PC-3 (cell line): ENCODE measurements at places on chromosomes 12 and 14.

DNA sequence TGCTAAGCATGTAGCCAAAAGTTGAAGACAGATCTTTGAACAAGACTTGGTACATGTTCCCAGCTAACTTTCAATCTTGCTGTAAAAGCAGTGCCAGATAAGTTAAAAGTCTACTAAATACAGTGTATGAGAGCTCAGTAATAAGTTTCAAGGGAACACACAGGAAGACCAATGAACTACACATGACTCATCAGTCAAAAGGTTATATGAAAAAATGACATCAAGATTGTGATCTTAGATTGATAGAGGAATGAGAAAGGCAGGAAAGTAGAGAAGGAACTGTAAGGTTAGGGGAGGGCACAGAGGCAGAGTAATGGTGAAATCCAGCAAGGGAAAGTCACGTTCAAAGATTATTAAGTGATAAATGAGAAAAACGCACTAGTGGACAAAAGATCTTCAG is 249.9 kb upstream of the FLRT2 start:
- peak; percentile 22 for DNase-seq

GRCh38 chr14:31205681-31206535 is 1.7 kb downstream of the HECTD1 start:
- peak; percentile 46 for DNase-seq

DNA sequence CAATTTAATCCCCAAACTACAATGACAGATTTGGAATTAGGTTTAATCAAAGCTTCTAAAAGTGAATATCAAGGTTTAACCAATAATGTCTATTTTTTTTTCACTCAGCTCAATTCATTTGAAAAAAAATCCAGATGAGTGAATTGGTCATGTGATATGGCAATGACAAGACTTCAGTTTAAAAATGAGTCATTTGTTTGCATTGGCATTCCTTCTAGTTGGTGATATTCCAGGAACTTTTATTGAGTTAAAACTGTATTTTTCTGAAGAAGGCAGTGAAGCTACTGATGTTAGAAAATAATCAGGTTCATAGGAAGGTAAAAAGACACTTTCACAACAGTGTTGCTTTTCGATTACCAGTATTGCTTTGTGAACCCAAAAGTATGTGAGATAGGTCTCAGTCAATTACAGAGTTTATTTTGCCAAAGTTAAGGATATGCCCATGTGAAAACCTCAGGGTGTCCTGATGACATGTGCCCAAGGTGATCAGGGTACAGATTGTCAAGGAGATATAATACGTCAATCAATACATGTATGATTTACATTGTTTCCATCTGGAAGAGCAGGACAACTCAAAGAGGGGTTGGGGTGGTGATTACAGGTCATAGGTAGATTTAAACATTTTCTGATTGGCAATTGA is 1214.9 kb downstream of the GALC start:
- peak; percentile 86 for DNase-seq

GRCh38 chr14:88961214-88961613 is 136.8 kb downstream of the TTC8 start:
- DNase-seq = no peak

- peak; percentile 94 for DNase-seq
Observed at GRCh38 chr14:60561845-60562746, 53.1 kb downstream of the SIX6 start.

DNA sequence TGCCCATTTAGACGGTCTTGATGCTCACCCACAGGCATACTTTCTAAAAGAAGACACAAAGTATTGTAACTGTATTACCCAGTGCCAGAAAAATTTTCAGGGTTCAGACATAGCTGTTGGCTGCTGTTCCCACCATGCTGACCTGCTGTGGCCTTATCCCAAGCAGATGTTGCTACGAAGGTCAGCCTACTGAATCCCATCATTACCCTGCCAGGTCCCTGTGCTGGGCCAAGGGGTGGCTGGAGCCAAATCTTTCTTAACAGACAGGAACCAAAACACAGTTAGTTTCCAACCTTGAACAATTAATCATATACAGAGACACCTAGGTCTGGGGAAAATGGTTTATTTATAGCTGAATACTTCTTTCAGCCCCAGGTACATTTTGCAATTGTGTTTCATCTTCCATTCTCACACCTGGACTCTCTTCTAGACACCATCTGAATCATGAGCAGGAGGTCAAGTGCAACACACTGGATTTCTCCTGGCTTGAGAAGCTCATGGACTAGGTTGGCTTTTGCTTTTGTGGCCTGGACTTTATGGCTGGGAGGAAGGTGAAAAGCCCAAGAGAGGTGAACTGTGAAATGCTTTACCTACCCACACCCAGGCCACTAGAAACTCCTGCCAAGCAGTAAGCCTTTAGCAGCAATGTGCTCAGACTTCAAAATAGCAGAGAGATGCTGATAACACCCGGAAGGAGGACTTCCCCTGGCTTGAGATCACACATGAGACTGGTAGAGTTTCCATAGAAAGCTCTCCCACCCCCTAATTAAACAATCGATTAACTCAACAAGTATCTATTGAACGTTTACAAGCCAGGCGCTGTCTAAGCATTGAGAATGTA is 150.1 kb downstream of the SUDS3 start:
- DNase-seq = no peak

- DNase-seq = peak; percentile 93
Observed at GRCh38 chr14:74618078-74618952, 6.3 kb upstream of the LTBP2 start.
